ENCODE measurements at places on chromosomes 2 and 18.
A peak's percentile ranks its signal among the peaks of the same experiment; 100 is the strongest.

DNA sequence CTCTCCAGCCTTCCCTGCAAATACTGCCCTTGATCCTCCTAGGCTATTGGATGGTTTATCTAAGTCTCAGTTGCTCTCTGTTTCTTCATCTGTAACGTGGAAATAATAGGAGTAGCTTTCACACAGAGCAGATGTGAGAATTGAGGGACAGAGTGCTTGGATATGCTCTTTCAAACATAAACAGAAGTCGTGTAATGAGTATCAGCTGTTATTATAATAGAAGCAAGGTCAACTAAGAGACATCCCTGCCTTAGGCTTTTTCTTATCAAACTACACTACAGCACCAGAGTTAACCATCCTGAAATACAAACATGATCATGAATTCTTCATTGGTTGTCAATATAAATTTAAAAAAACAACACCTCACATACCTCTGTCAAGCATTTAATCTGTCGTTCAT, 138.2 kb downstream of the DOK6 start:
- no peak overlapping the region for H3K4me3 ChIP-seq
- H3K36me3 ChIP-seq, result no peaks in the 10 kb centered on the region
- no peak overlapping the region for H3K27ac ChIP-seq
- H3K4me1 ChIP-seq, result no peaks in the 10 kb centered on the region

DNA sequence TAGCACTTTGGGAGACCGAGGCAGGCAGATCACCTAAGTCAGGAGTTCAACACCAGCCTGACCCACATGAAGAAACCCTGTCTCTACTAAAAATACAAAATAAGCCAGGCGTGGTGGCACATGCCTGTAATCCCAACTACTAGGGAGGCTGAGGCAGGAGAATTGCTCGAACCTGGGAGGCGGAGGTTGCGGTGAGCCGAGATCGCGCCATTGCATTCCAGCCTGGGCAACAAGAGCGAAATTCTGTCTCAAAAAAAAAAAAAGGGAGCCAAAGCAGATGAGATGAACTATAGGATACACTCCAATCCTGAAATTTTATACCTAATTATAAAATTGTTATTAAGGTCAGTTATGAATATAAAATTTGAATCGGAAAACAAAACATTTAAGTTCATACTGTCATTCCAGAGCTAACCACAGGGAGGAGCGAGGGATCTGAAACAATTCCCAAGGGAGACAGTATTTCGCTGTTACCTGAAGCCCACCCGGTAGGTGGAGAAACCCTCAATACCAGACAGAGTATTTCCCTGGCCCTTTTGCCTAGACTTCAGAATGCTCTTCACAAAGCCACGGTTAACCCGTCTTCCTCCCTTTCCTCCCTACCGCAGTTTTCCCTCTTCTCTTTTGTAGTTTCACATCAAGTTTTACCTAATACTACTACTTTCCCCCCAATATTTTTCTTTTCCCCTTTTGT, 1.4 kb downstream of the PPM1G start:
- peak overlapping the region; percentile 81 for H3K4me3 ChIP-seq
- peaks cover 50% of the 10 kb centered on the region for H3K4me1 ChIP-seq
- H3K36me3 ChIP-seq, result peaks cover 24% of the 10 kb centered on the region
- H3K27ac ChIP-seq, result peak overlapping the region; percentile 87
- DNase-seq, result no peak

DNA sequence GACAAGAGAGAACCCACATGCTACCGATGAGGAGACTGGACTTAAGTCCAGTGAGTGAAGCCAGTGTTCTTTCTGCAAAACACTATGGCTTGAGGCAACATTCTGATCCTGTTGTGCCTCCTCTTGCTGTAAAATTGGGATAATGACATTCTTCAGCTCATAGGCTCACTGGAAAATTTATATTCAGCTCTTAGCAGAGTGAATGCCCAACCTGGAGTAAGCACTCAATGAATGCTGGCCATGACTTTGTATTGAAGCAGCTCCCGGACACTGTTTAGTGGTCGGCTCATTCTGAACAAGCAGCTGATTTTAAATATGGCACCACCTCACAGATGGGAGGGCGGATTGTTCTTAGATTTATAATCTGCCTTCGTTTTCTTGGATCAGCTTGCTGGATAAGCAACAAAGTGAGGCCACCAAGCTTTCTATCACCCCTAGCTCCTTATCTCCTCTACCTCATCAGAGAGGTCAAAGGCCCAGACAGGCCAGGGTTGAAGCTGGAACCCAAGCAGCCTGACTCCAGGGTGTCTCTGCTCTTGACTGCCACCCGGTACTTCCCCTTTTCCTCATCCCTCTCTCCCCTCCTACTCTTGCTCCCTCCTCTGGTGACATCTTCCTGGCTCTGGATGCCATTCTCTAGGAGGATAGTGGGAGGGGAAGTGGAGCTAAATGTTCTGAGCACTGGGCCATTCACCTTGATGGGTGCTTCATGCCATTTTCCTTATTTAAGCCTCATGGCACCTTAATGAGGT, 11.5 kb downstream of the SLC9A4 start:
- no peak for DNase-seq
- H3K27me3 ChIP-seq, result peaks cover 32% of the 10 kb centered on the region
- no peaks in the 10 kb centered on the region for H3K36me3 ChIP-seq
- H3K4me1 ChIP-seq, result peaks cover under 1% of the 10 kb centered on the region
- no peak overlapping the region for H3K4me3 ChIP-seq

DNA sequence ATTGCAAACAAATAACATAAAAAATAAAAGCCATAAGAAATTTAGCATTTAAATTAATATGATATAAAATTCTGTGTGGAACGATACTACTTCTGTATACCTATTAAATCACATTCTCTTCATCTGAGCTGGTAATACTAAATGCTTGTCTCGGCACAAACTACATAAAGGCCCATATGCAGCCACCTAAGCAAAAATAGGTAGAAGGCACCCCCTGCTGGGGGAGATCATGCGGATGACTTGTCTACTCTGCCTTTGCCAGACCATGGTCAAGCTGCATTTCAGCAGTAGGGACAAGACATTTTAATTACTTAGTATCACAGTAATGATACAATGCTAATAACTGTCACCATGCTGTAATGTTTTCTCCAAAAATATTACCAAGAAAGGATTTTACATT, 108.0 kb downstream of the CDH19 start:
- H3K36me3 ChIP-seq, result no peaks in the 10 kb centered on the region
- DNase-seq, result peak; percentile 17
- no peak overlapping the region for H3K4me3 ChIP-seq
- H3K4me1 ChIP-seq, result no peaks in the 10 kb centered on the region
- H3K27me3 ChIP-seq, result no peaks in the 10 kb centered on the region
- H3K27ac ChIP-seq, result no peak overlapping the region

- H3K27me3 ChIP-seq, result peaks cover 9% of the 10 kb centered on the region
- H3K4me1 ChIP-seq, result no peaks in the 10 kb centered on the region
- DNase-seq, result peak; percentile 8
- H3K27ac ChIP-seq, result no peak overlapping the region
Measured at GRCh38 chr2:72106978-72107377, 40.7 kb downstream of the CYP26B1 start.

DNA sequence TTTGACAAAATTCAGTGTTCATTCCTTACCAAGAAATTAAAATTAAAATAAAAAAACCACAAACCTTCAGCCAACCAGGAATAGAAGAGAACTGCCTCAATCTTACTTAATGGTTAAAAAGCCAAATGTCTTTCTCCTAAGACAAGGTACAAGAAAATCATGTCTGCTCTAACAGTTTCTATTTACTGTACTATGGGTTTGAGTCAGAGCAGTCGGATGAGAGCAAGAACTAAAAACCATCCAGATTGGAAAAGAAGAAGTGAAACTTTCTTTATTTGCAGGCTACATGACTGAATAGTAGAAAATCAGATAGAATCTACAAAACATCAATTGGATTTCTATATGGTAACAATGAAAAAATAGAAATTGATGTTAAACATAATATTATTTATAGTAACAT, 555.5 kb upstream of the TNP1 start:
- no peak overlapping the region for H3K4me3 ChIP-seq
- no peak for DNase-seq
- H3K4me1 ChIP-seq, result no peaks in the 10 kb centered on the region
- H3K36me3 ChIP-seq, result no peaks in the 10 kb centered on the region
- no peak overlapping the region for H3K27ac ChIP-seq

DNA sequence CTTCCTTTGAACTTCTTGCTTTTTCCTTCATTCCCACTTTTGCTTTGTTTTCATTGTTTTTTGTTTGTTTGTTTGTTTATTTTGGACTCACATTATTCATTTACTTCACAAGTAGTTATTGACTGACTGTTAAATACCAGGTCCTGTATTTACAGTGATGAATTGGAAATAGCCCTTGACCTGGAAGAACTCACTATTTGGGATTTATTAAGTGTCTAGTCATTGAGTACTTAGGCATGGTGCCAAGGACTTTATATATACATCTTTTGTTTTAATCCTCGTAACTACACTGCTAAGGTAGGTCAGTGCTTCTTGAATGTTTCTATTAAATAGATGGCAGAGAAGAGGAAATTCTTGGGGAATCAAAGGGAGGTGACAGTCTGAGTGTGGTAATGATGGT, 11.1 kb downstream of the SPOPL start:
- peaks cover 18% of the 10 kb centered on the region for H3K4me1 ChIP-seq
- H3K4me3 ChIP-seq, result no peak overlapping the region
- no peak for DNase-seq
- peaks cover 12% of the 10 kb centered on the region for H3K27me3 ChIP-seq

- H3K36me3 ChIP-seq, result no peaks in the 10 kb centered on the region
- no peaks in the 10 kb centered on the region for H3K4me1 ChIP-seq
- no peaks in the 10 kb centered on the region for H3K27me3 ChIP-seq
- no peak for DNase-seq
- H3K27ac ChIP-seq, result no peak overlapping the region
Measured at GRCh38 chr2:141611176-141611571, 519.6 kb downstream of the LRP1B start.

DNA sequence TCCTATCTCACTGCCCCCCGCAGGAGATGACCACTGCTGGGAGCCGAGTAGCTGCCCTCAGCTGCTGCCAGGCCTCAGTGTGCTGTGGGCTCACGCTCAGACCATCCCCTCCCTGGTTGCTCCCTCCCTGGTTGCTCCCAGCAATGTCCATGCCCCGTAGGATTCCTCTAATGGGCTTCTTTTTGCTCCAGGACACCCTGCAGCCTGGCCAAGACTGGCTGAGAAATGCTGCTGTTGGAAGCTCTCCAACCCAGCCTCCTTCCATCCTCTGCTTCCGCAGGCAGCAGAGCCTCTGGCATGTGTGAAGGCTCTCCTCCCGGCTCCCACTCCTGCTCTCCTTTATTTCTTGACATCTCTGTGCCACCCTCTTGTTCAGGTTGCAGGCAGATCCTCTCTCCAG, 48.6 kb downstream of the SOX11 start:
- H3K4me1 ChIP-seq, result no peaks in the 10 kb centered on the region
- H3K4me3 ChIP-seq, result no peak overlapping the region
- DNase-seq, result no peak
- H3K36me3 ChIP-seq, result no peaks in the 10 kb centered on the region
- no peaks in the 10 kb centered on the region for H3K27me3 ChIP-seq
- H3K27ac ChIP-seq, result no peak overlapping the region

DNA sequence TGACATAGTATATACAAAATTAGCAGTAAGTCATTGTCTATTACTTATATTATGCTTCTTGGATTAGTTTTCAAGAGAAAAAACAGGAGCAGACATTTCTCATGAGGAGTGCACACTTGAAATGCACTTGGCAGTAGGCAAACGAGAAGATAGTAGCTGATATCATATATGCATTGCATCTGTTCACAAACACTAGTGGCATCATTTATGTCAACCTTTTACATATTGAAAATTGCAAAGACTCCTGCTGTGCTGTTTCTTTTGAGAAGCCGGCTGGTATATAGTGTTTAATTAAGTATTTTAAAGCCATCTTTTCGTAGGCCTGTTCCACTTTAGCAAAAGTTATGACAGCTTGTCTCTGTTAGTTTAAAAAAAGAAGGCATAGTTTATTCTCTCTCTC, 58.4 kb upstream of the SLC8A1 start:
- no peaks in the 10 kb centered on the region for H3K27me3 ChIP-seq
- no peak for DNase-seq
- no peaks in the 10 kb centered on the region for H3K4me1 ChIP-seq
- no peaks in the 10 kb centered on the region for H3K36me3 ChIP-seq
- H3K27ac ChIP-seq, result no peak overlapping the region

- DNase-seq, result peak; percentile 60
- peaks cover 10% of the 10 kb centered on the region for H3K4me1 ChIP-seq
- H3K4me3 ChIP-seq, result peak overlapping the region; percentile 56
- H3K27me3 ChIP-seq, result peaks cover 56% of the 10 kb centered on the region
- H3K27ac ChIP-seq, result no peak overlapping the region
Measured at GRCh38 chr18:48007955-48008701, 77.7 kb upstream of the SMAD2 start.

DNA sequence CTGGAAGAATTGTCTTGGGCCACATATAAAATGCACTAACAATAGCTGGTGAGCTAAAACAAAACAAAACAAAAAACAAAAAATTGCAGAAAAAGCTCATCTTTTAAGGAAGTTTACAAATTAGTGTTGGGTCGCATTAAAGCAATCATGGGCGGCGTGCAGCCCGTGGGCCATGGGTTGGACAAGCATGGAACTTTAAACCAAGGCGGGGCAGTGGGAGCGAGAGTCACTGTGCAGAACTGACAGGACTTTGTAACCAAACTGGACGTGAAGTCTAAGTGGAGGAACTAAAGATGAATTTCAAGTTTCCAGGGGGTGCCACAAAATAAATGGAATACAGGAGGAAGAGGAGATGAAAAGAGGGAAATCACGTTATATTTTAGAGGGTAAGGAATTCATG, 80.7 kb downstream of the PSMG2 start:
- no peaks in the 10 kb centered on the region for H3K4me1 ChIP-seq
- no peak overlapping the region for H3K27ac ChIP-seq
- H3K36me3 ChIP-seq, result peaks cover 10% of the 10 kb centered on the region
- H3K27me3 ChIP-seq, result no peaks in the 10 kb centered on the region

DNA sequence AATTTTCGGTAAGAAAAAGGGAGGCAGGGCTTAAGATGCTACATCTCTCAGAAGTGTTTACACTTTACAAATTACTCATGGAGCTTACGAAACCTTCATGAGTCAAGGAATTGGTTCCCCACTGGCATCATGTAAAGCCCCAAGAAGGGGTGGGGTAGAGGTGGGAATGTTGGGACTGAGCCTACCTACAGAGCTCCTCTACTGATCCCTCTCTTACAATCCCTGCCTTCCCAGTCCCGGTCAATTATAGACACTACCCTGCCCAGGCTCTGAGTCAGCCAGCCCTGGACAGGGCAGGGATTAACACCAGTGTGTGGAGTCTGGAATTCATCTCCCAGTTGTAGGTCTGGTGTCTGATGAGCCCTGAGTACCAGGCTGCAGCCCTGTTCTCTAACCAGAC, 248.9 kb downstream of the PAX3 start:
- no peak for DNase-seq
- no peaks in the 10 kb centered on the region for H3K4me1 ChIP-seq
- no peak overlapping the region for H3K27ac ChIP-seq

DNA sequence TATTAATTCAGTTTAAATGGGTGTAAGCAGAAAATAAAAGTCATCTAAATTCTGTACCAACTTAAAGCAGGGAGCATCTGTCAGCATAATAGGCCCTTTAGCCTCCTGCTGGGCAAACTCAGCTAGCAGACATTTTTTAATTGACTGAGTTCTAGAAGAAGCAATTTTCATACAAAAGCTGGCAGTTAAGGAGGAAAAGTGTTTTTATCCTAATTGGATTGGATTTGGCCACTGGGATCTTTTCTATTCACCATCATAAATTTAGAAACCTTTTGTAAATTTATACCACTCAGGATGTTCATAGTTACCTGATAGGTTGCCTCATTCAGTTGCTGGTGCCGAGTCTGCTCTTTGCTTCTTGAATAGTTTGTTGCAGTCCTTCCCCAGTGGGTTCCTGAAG, 262.7 kb upstream of the FSIP2 start:
- no peak overlapping the region for H3K27ac ChIP-seq
- no peaks in the 10 kb centered on the region for H3K4me1 ChIP-seq
- no peaks in the 10 kb centered on the region for H3K27me3 ChIP-seq
- DNase-seq, result no peak
- H3K36me3 ChIP-seq, result no peaks in the 10 kb centered on the region
- no peak overlapping the region for H3K4me3 ChIP-seq

All from activated naive CD4-positive, alpha-beta T cell treated with anti-CD3 and anti-CD28 coated beads, Interleukin-2, amount 10 ng/mL, durations not matched to agents 7 days and 5 days (primary cell).